ENCODE measurements at places on chromosomes 16 and 17.

- H3K27me3 ChIP-seq: no peaks in the 10 kb centered on the region
- peaks cover 24% of the 10 kb centered on the region for H3K4me1 ChIP-seq
- H3K27ac ChIP-seq: peak overlapping the region; percentile 86
- H3K36me3 ChIP-seq: no peaks in the 10 kb centered on the region
Measured at GRCh38 chr17:45973099-45973780, 25.8 kb upstream of the STH start.

GRCh38 chr16:30413112-30413806 lies 5.9 kb downstream of the ZNF771 start:
- H3K4me3 ChIP-seq: no peak overlapping the region
- H3K36me3 ChIP-seq: no peaks in the 10 kb centered on the region
- no peak overlapping the region for H3K27ac ChIP-seq
- DNase-seq: no peak
- peaks cover 27% of the 10 kb centered on the region for H3K4me1 ChIP-seq

- no peak overlapping the region for H3K4me3 ChIP-seq
- H3K4me1 ChIP-seq: no peaks in the 10 kb centered on the region
- no peak for DNase-seq
Measured at GRCh38 chr17:604765-605164, 109.9 kb downstream of the VPS53 start.

DNA sequence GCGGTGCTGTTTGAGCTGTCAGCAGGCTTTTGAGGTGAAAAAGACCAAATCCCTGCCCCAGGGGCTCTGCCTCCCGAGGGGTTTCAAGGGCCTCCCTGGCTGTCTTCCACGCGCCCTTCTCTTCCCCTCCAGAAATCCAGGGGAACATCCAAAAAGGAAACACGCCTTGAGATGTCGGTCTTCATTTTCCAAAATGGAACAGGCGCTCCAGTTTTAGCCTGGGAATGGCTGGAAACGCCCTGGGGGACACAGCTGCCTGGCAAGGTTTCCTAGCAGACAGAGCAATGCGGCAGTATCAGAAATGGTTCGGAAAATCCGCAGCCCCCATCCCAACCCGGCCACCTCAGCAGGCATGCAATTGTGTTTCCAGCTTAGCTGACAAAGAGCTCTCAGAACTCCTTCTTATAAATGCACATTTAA lies 16.6 kb upstream of the LITAF start:
- H3K27me3 ChIP-seq: no peaks in the 10 kb centered on the region
- DNase-seq: no peak

GRCh38 chr16:9378876-9379275 lies 287.4 kb downstream of the HAPSTR1 start:
- no peak overlapping the region for H3K27ac ChIP-seq
- DNase-seq: no peak
- H3K27me3 ChIP-seq: no peaks in the 10 kb centered on the region
